Activated CD8-positive, alpha-beta T cell treated with anti-CD3 and anti-CD28 coated beads, Interleukin-2, amount 10 ng/mL, durations not matched to agents 7 days and 5 days (primary cell): ENCODE measurements at places on chromosomes 7 and 10.

DNA sequence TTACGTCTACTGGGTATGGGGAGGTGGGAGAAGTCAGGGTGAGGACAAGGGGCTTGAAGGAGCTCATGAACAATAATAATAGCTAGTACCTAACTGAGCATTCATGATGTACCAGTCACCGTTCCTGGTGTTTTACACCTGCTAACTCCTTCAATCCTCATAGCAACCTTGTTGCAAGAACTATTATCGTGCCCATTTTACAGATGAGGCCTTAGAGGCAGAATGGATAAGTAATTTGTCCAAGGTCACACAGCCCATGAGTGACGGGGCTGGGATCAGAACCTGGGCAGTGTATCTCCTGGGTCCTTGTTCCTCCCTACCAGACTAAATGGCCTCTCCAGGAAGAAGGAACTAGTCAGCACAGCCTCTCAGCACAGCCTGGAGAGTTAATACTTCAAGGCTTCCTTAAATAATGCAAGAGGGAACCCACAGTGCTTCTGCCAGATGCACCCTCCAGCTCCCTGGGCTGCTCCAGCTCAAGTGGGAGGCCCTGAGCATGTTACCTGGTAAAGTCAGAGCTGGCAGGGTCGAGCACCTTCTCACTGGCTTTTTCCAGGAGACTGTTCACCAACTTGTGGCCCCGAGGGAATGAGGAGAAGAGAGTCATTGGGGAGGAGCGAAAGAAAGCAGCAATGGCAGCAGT lies 28.8 kb downstream of the RRP12 start:
- DNase-seq: no peak

DNA sequence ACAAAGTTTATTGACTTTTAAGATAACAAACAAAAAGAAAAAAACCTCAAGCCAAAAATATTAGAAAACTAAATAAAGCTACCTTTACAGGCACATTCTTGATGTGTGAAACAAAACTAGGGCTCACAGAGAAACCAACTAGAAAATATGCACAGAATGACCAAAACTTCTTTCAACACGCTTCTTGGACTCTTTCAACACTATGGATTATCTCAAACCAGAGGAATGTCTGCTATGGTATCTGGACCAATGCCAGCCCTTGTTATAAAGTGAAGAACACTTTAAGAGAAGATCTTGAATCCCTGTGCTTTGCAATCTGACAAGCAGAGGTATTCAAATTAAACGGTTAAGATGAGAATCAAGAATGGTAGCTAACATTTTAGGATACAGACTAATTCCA lies 76.6 kb downstream of the DNAJC1 start:
- DNase-seq: no peak

- peak; percentile 43 for DNase-seq
Measured at GRCh38 chr7:76048668-76048988, 722 bp downstream of the MDH2 start.

GRCh38 chr7:139058943-139059342 lies 23.1 kb upstream of the ZC3HAV1L start:
- DNase-seq: no peak

- DNase-seq: peak; percentile 90
Measured at GRCh38 chr10:17428351-17429097, 25.9 kb downstream of the ST8SIA6 start.

- peak; percentile 39 for DNase-seq
Measured at GRCh38 chr10:1047937-1048336, 982 bp downstream of the IDI1 start.

DNA sequence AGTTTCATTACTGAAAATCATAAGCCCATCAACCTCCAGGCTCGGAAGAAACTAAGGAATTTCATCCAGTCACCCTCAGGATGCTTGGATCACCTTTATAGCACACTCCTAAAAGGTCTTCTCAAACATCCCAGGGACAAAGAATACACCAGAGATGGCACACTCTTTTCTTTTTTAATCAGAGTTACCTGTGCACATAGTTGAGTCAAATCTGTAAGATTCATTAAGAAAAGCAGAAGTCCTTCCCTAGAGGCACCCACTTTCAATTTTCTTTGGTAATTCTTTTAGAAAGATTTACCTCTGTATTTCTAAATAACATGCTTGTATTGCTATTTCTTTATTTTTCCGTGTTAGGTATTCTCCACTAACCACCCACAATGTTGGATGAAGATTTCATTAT lies 50.6 kb upstream of the IL6 start:
- DNase-seq: no peak

GRCh38 chr7:158743219-158743618 lies 38.6 kb upstream of the NCAPG2 start:
- peak; percentile 14 for DNase-seq

- DNase-seq: no peak
Measured at GRCh38 chr10:34627331-34627730, 187.8 kb downstream of the PARD3 start.

- no peak for DNase-seq
Measured at GRCh38 chr7:78081888-78082287, 283.3 kb downstream of the PHTF2 start.

DNA sequence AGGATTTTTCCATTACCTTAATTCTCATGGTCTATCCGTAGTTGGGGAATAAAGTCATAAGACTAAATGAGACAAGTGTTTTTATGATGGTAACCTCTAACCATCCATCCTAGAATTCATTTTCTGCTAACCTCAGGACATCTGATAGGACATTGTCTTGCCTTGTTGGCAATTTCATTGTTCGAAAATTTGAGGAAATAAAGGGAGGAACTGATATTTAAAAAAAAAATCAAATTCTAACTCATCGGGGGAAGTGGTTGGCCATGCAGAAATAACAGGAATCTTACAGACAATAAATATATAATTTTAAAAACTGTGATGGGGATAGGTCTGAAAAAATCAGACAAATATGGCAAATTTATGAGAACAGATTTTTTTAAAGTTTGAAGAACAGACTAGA lies 21.7 kb upstream of the RHOBTB1 start:
- no peak for DNase-seq

DNA sequence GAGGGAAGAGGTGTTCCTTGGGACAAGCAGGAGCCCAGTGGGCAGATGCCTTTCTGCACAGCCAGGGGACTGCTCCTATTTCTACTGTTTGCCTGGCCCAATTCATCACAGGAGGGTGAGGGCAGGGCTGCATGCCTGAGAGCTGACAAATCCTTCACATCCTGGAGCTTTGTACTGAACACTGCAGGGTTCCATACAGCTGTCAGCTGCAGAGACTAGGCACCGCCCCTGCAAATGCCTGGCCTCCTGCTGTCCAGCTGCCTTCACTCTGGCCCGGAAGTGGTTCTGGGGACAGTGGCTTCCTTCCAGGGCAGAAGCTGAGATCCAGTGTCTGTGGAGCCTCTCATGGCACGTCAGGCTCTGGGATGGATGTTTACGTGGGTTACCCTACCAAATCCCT lies 470.7 kb downstream of the DNAJB6 start:
- no peak for DNase-seq

- no peak for DNase-seq
Measured at GRCh38 chr7:10855583-10855982, 118.1 kb upstream of the PHF14 start.

DNA sequence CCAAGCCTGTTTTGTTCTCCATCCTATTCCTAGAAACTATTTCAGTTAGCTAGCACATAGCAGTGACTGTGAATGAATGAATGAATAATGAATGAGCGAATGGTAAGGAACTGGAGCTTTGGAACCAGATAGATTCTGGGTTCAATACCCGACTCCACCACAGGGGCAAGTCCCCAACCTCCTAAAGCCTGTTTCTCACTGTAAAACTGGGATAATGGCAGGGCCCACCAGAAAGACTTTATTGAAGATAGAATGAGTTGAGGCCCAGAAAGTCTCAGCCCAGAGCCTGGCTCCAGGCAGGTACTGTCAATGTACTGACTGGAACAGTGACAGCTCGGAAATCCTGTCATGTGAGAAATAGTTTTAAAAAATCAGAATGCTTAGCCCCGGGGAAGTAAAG lies 1.1 kb upstream of the CDH23 start:
- DNase-seq: no peak

- no peak for DNase-seq
Measured at GRCh38 chr7:142188154-142188553, 69.7 kb downstream of the PRSS58 start.

DNA sequence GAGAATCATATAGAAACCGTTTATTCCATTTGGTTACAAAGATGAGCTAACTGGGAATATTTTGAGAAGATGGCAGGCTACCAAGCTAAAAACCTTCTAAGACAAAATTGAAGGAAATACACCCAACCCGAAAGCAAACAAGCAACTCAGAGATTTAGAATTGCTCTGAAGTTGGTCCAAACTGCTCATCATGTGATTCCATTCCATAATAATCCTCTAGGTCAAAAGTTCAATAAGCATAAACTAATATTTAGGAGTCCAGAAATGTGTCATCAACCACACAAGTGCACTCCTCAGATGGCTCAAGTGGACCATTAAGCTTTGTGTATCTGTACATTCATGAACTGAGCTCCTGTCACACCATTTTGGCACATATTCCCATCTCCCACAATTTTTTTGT lies 28.7 kb downstream of the DGKI start:
- no peak for DNase-seq

DNA sequence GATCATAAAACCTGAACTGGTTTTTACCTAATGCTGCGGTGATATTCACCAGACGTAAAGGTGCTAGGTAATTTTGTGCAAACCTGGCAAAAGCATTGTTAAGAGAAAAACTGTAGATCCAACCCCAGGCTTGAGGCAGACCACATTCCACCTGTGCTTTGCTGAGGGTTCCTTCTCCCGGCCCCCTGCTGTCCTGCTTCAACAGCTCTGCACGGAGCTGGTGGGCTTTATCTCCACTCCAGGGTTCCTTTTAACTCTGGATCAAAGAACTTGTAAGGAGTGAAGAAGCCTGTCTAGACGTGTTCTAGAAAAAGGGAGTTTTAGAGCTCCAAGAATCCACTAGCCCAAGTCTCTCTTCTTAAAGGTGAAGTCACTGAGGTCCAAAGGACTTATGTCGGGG lies 87.5 kb upstream of the NMT2 start:
- no peak for DNase-seq

- DNase-seq: no peak
Measured at GRCh38 chr10:133012573-133013359, 70.4 kb upstream of the CFAP46 start.

- DNase-seq: no peak
Measured at GRCh38 chr7:151459726-151460473, 20.0 kb upstream of the CRYGN start.
